Amniotic stem cell (primary cell): ENCODE measurements at places on chromosomes 3 and 15.

- peak; percentile 78 for DNase-seq
These were observed 94.7 kb upstream of the RBMS3 start for GRCh38 chr3:29186131-29186599.

- no peak for DNase-seq
These were observed 10.6 kb downstream of the TP63 start for GRCh38 chr3:189641776-189642175.

DNA sequence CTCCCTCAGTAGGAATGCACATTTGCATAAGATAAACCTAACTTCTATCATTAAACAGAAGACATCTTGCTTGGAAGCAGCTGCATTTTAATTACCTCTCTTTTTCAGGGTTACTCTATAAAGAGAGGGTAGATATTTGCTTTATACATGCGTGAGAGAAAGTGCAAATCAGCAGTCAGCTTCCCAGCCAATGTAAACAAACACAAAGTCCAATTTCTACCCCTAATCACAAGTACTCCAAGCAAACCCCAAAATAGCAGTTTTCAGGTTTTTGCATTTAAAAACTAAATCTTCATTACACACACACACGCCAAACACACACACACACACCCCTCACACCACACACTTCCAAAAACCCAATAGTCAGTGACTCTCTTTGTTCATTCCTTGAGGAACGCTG, 303.9 kb upstream of the ALCAM start:
- DNase-seq: no peak

GRCh38 chr3:188950832-188951489, 220.8 kb upstream of the TPRG1 start:
- DNase-seq: peak; percentile 83

- no peak for DNase-seq
These were observed 643.2 kb downstream of the OTOL1 start for GRCh38 chr3:162139841-162140240.

DNA sequence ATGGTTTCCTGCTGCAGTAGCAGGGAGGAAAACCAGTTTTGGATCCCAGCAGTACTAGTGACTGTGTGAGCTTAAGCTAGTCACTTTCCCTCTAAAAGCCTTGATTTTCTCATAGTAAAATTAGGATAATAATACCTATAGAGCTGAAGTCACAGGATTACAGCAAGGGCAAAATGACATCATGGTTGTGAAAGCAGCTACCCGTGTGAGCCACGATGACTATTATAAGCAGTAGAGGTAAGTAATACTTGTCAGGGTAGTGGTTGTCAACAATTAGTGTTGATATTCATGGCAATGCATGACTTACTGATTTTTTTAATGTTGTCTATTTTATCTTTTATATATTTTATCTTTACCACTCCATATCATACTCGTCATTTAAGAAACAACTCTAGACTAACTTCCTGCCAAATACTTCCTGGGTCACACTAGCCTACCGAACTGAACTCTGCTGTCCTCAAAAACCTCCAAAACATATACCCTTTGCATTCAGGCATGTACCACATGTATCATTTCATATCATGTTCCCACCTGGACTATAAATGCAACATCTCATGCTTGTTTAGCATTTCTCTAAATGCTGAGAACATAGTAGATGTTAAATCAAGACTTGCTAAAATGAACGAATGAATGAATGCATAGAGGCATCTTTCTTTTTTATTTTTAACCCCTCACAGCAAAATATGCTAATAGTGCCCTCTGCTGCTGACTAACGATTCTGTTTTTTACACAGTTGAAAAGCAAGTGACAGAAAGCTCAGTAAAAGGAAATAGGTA, 172.6 kb downstream of the P3H2 start:
- DNase-seq: no peak

- no peak for DNase-seq
These were observed 34.9 kb upstream of the MAGI1 start for GRCh38 chr3:66073464-66074141.

GRCh38 chr15:100713163-100713867, 110.9 kb downstream of the ASB7 start:
- DNase-seq: no peak

DNA sequence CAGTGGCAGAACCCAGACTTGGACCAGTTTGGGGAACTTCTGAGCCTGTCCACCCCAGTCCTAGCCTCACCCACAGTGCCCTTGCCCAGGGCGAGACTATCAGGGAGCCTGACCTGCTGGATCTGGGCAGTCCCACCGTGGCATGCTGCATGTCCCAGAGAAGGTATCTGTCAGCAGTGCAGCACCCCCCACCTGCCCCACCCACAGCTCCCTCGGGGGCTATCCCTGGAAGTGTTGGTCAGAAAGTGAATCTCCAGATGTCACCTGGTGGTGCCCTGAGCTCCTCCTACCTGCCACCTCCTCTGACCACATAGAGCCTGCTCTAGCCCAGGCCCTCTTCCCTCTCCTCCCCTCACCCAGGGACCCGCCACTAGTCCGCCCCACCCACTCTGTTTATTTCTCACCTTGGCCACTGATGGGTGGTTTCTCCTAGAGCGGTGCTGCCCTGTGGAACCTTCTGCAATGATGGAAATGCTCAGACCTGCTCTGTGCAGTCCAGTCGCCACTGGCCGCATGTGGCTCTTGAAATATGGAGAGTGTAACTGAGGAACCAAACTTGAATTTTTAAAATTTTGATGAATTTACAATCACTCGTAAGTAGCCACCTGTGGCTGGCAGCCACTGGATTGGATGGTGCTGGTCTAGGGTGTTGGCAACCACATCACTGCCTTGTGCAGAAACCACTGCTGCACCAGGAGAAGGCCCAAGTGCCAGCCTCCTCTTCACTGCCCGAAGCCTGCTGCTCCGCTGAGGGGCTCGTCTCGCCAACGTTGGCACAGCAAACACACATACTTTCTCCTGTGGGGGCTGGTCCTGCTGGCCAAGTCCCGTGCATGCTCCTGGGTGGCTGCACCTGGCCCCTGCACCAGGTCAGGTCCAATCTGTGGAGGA, 13.1 kb downstream of the HDAC11 start:
- no peak for DNase-seq

DNA sequence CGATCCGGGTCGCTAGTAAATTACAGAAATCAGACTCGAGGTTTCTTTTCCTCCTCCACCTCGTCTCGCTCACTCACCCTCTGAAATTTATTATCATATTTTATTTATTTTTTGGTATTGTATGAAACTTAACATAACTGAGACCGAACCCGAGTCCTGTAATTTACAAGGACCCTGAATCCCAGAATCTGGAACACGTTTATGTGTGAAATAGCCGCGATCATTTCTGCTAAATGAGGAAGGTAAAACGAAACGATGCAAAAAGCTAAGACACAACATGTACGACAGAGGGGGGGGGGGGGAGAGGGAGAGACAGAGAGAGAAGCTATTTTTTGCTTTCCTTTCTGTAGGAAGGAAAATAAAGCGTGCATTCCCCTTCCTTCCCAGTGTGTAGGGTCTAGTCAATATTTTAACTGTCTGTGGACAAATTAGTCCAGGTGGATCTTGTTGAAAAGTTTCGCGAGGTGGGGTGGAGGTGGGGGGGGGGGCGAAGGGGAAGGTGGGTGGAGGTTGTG, 1.6 kb downstream of the BBX start:
- DNase-seq: no peak
